RCC 7860 (cell line): ENCODE measurements at places on chromosomes 12 and 14.

GRCh38 chr12:4786795-4787194 lies 66.6 kb downstream of the GALNT8 start:
- no peak for DNase-seq

DNA sequence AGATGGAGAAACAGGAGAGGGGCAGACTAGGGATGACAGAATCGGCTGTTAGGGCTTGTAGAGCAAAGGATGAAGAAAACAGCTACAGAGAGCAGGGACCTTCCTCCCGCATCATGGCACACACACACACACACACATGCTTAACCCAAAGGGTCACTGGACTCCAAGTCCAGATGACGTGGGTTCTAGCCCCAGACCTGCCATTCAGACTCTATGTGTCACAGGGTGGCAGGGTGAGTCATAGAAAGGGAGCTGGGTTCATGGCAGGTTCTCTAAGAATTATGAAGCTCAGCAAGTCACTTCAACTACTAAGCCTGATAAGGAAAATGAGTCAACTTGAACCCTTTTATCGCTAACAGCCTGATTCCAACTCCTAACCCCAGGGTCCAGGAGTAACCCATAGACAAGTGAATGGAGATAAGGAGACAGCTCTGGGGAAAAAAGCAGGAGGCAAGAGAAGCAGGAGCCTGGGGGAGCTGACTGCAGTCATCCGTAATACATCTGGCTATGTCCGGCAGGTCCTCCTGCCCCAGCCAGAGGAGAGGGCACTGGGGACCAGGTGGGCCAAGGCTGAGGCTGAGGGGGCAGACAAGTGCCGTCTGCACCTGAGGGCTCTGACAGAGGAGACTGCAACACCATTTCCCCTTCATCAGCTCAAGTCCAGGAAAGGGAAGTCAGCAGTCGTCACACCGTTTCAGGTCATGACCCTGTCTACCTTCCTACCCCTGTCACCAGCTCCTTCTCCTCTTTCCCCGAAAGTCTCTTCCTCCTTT lies 3.6 kb upstream of the TNFRSF1A start:
- peak; percentile 98 for DNase-seq

GRCh38 chr14:87494010-87494409 lies 499.0 kb downstream of the GALC start:
- DNase-seq = no peak

DNA sequence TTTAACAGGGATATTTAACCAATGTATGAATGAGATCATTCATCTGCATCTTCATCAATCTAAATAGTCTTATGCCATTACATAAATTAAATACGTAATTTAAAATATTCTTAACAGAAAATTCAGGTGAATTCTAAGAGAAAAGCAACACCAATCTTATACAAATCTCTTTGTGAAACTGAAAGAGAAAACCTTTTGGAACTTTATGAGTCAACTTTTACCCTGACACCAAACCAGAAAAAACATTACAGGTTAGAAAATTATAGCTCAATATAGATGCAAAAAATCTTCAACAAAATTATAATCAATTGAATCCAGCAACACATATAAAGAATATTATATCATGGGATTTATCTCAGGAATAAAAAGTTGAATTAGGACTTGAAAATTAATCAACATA lies 3.4 kb downstream of the GLIPR1L1 start:
- no peak for DNase-seq

DNA sequence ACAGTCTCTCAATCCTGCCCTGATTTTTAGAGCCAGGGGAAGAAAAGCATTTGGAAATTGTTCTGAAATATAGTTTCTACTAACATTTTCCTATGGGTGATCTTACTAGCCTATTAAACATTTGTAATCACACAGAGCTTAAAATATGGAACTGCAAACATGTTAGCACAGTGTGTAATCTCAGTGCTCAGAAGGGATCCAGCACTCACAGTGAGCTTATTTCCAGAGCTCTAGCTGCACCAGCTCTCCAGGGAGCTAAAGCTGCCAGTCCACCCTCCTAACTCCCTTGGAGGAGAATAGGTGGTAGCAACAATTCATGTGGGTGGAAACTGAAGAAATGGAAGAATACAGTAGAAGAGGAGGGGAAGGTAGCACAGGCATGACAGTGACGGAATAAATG lies 64.9 kb upstream of the SYT1 start:
- DNase-seq = no peak

DNA sequence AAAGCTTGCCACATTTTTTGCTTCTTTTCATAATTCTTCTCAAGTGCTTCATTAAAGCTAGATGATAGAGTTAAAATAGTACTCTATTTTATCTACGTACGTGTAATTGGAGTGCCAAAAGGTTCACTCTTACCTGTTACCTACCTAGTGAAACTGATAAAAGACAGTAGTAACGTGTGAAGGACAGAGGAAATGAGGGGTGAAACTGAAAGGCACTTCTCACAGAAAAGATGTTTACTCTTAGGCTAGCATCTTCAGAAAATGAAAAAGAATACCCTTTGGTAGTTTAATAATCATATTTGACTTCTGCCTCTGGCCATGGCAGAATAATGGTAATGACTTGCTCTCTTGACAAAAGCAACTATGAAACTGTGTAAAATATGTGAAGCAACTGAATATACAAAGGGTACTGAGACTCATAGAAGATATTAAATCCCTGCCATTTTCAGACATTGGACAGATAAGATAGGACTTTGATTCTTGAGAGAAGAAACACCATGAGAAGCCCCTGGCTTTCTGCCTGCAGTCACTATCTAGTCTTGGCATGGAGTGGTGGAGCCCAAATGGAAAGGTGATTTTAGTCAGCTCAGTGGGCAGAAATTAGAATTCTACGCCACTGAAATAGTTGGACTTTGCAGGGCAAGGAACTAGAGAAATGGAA lies 6.3 kb upstream of the EVL start:
- no peak for DNase-seq

GRCh38 chr14:99288948-99289347 lies 17.0 kb upstream of the BCL11B start:
- DNase-seq = no peak

GRCh38 chr14:100536721-100537445 lies 50.3 kb downstream of the BEGAIN start:
- DNase-seq = no peak

DNA sequence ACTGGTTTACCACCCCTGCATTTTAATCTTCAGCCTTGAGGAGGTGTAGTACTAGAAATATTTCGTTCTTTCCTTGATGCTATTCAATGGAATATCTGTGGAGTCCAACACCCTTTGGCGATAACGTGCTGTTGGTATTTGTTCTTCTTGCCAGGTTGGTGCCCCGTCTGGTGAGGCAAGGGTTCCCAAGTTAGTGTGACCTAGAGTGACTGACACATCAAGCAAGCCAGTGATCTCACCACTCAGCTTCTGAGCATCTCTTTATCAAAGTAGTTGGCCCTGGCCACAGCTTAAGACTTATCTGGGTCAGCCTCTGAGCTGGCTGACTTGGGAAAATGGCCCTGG lies 60.2 kb downstream of the PLXNC1 start:
- no peak for DNase-seq

- peak; percentile 81 for DNase-seq
Measured at GRCh38 chr14:98182393-98183055, 1089.5 kb downstream of the BCL11B start.

GRCh38 chr12:105358789-105359188 lies 28.3 kb downstream of the C12orf75 start:
- no peak for DNase-seq

DNA sequence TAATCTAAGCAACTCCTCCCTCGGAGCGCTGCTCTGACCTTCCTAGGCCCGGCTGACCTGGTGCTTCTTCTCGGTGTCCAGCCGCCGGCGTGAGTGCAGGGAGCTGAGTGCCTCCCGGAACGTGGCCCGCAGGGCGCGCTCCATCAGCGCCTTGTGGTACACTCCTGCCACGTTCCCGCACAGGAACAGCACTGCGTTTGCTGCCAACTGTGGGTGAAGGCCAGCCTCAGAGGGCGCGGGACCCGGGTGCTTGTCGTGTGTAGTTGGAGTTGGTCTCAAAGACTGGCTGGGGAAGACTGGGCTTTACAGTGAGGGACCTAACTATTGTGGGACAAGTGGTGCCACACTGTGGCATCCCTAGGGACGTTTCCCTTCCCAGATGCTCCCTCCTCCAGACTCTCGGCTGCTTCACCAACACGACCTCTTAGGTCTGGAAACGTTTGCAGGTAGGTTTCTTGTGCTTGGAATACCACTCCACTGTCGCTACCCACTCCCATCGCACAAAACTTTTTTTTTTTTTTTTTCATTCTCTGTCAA lies 3.1 kb downstream of the ADCY4 start:
- no peak for DNase-seq

GRCh38 chr12:112868459-112869041 lies 38.2 kb upstream of the OAS1 start:
- DNase-seq = no peak

- DNase-seq = peak; percentile 45
Measured at GRCh38 chr14:97283426-97283825, 486.2 kb downstream of the VRK1 start.

DNA sequence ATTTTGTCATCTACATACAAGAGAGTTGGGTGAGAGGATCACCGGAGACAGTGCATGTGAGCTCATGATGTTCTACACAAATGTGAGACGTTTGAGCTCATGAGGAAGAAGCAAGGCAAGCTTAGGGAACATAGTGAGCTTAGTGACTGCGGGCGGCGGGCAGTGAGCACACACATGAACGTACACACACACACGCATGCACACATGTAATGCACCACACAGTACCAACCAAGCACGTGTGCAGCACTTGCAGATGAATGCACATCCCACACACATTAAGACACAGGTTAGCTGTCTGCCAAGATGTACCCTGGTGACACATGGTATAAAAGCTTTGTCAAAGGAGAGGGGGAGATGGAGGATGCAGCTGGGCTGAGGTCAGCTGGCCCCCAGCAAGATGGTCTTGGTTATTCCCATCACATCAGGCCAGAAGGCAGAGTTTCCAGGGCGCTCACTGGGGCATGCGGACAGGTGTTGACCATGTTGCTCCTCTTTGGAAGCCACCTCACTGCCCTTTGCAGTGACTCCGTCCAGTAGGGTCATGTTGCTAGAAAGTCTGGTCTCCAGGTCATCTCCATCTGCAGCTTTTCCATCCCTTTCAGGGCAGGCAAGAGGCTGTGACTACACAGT lies 8.7 kb upstream of the CACNA2D4 start:
- DNase-seq = no peak

DNA sequence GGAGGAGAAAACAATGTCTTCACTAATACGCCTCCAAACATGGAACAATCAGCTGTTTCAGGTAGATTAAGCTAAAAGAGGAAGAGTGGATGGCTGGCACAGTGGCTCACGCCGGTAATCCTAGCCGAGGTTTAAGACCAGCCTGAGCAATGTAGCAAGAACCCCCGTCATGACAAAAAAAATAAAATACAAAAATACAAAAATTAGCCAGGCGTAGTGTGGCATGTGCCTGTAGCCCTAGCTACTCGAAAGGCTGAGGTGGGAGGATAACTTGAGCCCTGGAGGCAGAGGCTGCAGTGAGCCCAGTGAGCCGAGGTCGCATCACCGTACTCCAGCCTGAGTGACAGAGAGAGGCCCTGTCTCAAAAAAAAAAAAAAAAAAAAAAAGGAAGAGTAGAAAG lies 1.2 kb upstream of the MED13L start:
- no peak for DNase-seq

DNA sequence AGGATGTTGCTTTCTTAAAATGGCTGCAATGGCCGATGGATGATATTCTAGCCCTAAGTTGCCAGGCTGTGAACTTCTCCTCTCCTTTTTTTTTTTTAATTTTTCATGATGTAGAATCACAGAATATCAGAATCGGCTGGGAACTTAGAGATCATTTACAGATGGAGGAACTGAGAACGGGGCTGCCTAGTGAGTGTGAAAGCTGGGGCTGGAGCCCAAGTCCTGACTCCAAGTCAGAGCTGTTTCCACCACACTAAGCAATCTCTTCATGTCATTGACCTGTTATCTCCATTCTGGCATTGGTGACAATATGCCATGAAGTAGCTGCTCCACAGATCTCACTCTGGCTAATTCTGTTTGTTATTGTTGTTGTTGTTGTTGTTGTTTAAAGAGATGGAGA lies 121.7 kb downstream of the SLC38A1 start:
- no peak for DNase-seq

- DNase-seq = no peak
Measured at GRCh38 chr14:64873506-64874219, 6.0 kb downstream of the SPTB start.

DNA sequence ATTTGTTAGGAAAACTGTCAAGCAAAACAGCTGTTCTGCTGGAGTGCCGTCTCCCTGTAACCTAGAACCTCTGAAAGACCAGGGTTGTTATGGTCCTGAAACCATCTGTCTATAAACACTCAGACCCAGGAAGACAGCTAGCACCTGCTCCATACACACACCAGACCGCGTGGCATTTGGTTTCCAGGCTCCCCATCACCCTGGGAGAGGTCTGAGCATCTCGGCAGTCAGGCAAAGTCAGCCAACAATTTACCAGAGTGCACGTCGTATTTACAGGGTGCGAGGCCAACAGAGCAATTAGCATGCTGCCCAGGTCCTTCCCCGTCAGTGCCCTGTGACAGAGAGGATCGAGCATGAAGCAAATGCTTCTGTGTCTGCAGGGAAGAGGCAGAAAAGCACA lies 272.5 kb downstream of the SLC15A4 start:
- no peak for DNase-seq

- no peak for DNase-seq
Measured at GRCh38 chr12:46456356-46457334, 84.1 kb upstream of the SLC38A2 start.

GRCh38 chr12:4849115-4849541 lies 60.6 kb upstream of the KCNA1 start:
- DNase-seq = peak; percentile 18

DNA sequence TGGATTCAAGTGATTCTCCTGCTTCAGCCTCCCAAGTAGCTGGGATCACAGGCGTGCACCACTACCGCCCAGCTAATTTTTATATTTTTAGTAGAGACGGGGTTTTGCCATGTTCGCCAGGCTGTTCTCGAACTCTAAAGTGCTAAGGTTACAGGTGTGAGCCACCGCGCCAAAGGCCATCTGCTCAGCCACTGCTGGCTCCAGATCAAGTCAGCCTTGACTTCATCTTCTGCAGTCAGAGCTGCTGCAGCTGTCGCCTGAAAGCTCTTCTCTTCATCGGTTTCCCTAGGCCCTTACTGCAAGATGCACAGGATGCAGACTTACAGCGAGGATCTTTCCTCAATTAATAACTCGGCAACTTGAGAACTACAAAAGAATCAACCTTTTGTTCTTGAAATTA lies 66.8 kb downstream of the CLIP1 start:
- DNase-seq = no peak

DNA sequence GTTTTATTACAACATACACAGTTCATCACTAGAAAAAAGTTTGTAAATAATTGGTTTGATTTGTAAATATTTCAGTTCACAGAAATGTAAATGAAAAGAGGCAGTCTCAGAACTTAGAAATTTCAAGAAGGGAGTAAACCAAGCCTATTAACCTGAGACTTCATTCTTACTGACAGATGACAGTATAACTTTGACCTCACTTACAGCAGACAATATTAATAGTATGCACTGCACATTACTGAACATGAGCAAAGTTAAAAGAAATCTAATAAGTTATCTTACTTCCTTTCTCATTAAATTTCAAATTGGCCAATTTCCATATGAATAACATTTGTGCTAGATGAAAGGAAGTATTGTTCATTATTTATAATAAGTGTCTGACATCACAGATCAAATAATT lies 235.8 kb downstream of the SLC6A15 start:
- no peak for DNase-seq

- DNase-seq = no peak
Measured at GRCh38 chr14:95475540-95476240, 40.8 kb downstream of the SYNE3 start.
